K562 (cell line): ENCODE measurements at places on chromosomes 6 and 20.

DNA sequence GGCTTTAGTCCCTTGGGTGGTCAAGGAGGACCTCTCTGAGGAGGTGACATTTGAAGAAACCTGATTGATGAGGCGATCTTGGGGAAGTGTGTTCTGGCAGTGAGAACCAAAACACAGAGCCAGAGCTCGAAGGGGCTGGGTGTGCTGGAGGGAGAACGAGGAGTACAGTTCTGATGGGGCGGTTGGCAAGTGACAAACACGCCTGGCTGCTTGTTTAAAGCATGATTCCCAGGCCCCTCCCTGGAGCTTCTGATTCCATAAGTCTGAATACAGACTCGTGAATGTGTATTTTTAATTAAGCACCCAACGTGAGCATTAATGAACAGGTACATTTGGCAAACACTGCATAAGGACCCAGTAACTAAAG lies 886 bp upstream of the NFATC2 start:
- no peak for DNase-seq
- no peak overlapping the region for H3K4me3 ChIP-seq
- no peak overlapping the region for H3K27ac ChIP-seq
- H3K4me1 ChIP-seq, result peaks cover 26% of the 10 kb centered on the region
- peaks cover 12% of the 10 kb centered on the region for H3K36me3 ChIP-seq
- peaks cover 15% of the 10 kb centered on the region for H3K27me3 ChIP-seq

DNA sequence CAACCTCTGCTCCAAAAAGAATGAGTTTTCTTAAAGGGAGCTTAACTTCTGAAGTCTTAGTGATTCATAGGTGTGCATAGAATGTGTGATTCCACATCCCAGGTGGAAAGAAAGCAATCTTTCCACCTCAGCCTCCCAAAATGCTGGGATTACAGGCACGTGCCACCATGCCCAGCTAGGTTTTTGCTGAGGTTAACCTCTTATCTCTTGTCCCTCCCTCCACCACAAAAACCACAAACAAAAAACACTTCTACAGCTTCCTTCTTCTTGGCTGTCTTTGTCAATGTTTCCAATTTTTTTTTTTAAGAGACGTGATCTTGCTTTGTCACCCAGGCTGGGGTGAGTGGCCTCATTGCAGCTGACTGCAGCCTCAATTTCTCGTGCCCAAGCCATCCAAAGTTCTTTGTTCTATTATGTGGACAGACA lies 8.1 kb upstream of the CSE1L start:
- no peak overlapping the region for H3K4me3 ChIP-seq
- H3K27ac ChIP-seq, result no peak overlapping the region
- H3K36me3 ChIP-seq, result peaks cover 21% of the 10 kb centered on the region
- DNase-seq, result no peak
- no peaks in the 10 kb centered on the region for H3K27me3 ChIP-seq

DNA sequence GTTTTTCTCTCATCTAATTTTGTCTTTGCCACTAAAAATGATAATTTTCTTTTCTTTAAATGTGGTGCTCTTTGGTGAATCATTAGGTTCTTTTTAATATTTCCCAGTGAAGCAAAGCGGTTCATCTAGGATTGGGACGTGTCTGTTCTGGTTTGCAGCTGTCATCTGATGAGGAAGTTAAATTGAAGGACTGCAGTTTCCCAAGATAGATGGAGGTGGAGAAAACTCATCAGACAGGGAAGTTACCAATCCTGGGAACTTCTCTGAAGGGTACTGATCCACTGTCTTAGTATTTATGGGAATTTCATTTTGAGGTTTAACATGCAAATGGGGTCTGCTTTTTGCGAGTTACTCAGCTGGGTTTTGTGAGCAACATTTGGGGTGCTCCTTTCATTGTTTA lies 2.4 kb upstream of the AARS2 start:
- peaks cover 17% of the 10 kb centered on the region for H3K36me3 ChIP-seq
- no peak for DNase-seq
- no peak overlapping the region for H3K27ac ChIP-seq
- H3K4me1 ChIP-seq, result peaks cover 6% of the 10 kb centered on the region; the same call in 1 of the 3 replicates
- peaks cover 33% of the 10 kb centered on the region for H3K27me3 ChIP-seq

GRCh38 chr6:79833264-79833963 lies 113.9 kb downstream of the ELOVL4 start:
- no peak overlapping the region for H3K4me3 ChIP-seq
- H3K27ac ChIP-seq, result no peak overlapping the region
- no peak for DNase-seq
- H3K36me3 ChIP-seq, result no peaks in the 10 kb centered on the region

GRCh38 chr20:11411765-11412164 lies 505.9 kb upstream of the BTBD3 start:
- H3K27ac ChIP-seq, result no peak overlapping the region
- no peak for DNase-seq
- no peaks in the 10 kb centered on the region for H3K36me3 ChIP-seq
- H3K27me3 ChIP-seq, result no peaks in the 10 kb centered on the region

- no peak for DNase-seq
- H3K4me1 ChIP-seq, result no peaks in the 10 kb centered on the region
- no peak overlapping the region for H3K4me3 ChIP-seq
- H3K36me3 ChIP-seq, result no peaks in the 10 kb centered on the region
- no peak overlapping the region for H3K27ac ChIP-seq
- H3K27me3 ChIP-seq, result no peaks in the 10 kb centered on the region
Observed at GRCh38 chr6:56235245-56235644, 12.1 kb downstream of the COL21A1 start.

DNA sequence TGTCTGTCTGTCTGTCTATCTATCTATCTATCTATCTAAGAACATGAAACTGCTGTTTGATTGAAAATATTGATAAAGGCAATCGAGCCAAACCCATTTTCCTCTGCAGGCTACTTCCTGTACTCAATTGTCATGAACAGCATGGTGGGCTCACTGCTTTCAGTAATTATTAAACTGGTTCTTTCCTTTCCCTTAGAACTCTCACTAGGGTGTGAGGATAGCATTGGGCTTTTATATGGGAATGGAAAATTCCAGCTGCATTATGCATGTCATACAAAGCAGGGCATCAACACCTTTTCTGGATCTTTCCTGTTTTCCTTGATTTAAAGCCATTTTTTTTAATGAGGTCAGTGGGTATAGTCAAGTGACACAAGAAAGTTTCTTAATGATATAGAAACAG lies 161.0 kb upstream of the SYNCRIP start:
- no peak overlapping the region for H3K27ac ChIP-seq
- no peak for DNase-seq
- no peaks in the 10 kb centered on the region for H3K36me3 ChIP-seq
- no peaks in the 10 kb centered on the region for H3K4me1 ChIP-seq

- H3K27ac ChIP-seq, result no peak overlapping the region
- no peaks in the 10 kb centered on the region for H3K36me3 ChIP-seq
Observed at GRCh38 chr20:56540415-56540814, 7.4 kb downstream of the FAM209B start.

DNA sequence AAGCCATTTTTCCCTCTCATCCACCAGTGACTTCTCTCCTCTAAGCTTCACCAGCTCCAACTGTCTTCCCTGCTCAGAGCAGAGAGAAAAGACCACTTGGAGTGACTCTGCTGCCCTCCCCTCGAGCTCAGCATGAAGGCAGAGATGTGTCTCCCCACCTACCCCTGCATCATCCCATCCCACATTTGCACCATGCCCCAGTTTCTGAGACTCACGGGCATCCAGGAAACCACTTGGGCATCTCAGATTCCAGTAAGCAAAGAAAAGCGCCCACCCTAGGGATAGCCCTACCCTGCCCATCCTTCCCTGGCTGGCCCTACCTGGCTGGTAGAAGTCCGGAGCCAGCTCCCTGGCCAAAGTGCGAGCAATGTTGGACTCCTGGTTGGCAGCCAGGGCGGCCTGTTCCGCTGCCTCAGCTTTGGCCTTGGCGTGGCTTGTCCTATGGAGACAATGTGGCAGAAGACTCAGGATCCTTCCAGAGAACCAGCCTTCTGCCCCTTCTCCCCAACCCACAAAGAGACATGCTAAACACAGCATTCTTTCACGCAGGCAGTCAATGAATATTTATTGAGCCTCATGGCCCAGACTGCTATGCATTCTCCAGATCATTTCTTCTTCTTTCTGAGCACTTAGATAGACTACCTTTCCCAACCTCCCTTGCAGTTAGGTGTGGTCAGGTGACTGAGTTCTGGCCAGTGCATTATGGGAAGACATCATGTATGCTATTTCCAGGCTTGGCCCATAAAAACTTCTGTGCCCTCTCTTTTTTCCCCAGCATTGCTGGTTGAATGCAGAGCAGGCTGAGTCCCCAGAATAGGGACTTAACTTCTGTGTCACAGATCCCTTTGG lies 68.6 kb downstream of the JPH2 start:
- H3K36me3 ChIP-seq, result no peaks in the 10 kb centered on the region
- no peak overlapping the region for H3K4me3 ChIP-seq
- peaks cover 22% of the 10 kb centered on the region for H3K27me3 ChIP-seq

- H3K27ac ChIP-seq, result no peak overlapping the region
- H3K36me3 ChIP-seq, result no peaks in the 10 kb centered on the region
- H3K4me1 ChIP-seq, result no peaks in the 10 kb centered on the region
- no peak for DNase-seq
Observed at GRCh38 chr6:24147511-24148153, 21.6 kb downstream of the NRSN1 start.

DNA sequence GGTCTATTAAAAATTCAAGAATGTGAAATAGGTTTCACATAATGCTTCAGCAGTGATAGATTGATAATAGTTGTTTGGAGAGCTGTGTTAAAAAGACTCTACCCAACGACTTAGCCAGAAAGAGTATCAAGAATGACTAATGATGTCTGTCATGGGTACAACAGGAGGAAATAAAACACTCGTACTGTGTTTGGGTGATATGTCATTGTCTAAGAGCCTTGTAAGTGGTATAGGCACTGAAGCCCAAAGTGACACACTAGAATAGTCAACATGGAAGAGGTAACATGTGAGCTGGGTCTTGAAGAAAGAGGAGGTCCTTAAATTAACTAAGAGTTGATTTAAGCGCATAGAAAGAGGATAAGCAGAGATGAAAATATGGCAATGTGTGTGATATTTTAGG lies 471.8 kb upstream of the MAN1A1 start:
- H3K27me3 ChIP-seq, result no peaks in the 10 kb centered on the region
- no peaks in the 10 kb centered on the region for H3K4me1 ChIP-seq
- no peak for DNase-seq
- no peak overlapping the region for H3K27ac ChIP-seq
- no peak overlapping the region for H3K4me3 ChIP-seq

DNA sequence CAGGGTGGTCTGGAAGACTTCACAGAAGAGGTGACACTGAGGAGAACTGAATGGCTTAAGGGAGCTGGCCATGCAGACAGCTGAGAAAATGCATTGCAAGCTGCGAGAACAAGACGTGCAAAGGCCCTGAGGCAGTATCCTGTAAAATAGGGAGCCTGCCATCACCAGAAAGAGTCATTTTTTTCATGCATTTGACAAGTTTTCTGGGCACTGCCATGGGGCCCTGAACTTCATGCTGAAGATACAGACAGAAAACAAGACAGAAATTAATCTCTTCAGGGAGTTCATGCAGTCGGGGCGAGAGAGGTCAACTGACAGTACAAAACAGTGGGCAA lies 28.9 kb upstream of the NFATC2 start:
- H3K36me3 ChIP-seq, result no peaks in the 10 kb centered on the region
- H3K27ac ChIP-seq, result no peak overlapping the region
- DNase-seq, result no peak
- no peaks in the 10 kb centered on the region for H3K27me3 ChIP-seq
- no peak overlapping the region for H3K4me3 ChIP-seq
- H3K4me1 ChIP-seq, result peaks cover 8% of the 10 kb centered on the region

DNA sequence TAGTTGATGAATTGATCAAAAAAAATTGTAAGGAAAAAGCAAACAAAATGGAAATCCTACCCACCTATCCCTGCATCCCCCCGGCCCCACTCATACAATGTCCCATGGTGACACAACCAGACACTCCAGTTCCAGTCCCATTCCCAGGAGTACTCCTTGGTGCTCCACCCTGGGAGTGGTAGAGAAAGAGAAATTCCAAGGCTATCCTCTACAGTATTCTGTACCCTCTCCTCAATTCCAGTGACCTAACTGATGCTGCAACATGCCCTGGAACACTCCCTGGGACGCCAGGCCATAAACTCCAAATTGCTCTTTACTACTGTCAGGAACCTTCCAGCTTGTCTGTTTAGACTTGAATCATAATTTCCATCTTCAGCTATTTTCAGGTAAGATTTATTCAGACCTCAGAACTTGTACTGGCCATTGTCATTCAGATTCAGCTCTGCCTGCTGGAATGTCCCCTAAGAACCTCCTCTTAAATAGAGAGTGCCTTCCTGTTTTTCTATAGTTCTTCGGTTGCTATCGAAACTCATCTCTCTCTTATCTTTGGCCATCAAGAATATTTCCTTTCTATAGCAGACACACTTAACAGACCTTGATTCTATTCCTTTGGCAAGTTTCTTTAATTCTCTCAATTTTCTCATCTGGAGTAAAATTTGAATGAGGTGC lies 8.7 kb downstream of the GPX6 start:
- peaks cover 15% of the 10 kb centered on the region for H3K4me1 ChIP-seq
- H3K36me3 ChIP-seq, result no peaks in the 10 kb centered on the region
- DNase-seq, result no peak
- no peak overlapping the region for H3K27ac ChIP-seq

GRCh38 chr6:168434505-168434904 lies 6.5 kb upstream of the SMOC2 start:
- DNase-seq, result no peak
- H3K4me3 ChIP-seq, result no peak overlapping the region
- peaks cover 12% of the 10 kb centered on the region for H3K27me3 ChIP-seq
- H3K27ac ChIP-seq, result no peak overlapping the region
- H3K36me3 ChIP-seq, result no peaks in the 10 kb centered on the region

- H3K27ac ChIP-seq, result no peak overlapping the region
- no peaks in the 10 kb centered on the region for H3K36me3 ChIP-seq
- H3K27me3 ChIP-seq, result peaks cover 4% of the 10 kb centered on the region; the same call in 2 of the 3 replicates
- no peak for DNase-seq
Observed at GRCh38 chr20:10642856-10643559, 30.8 kb downstream of the JAG1 start.

GRCh38 chr6:129954749-129955431 lies 63.5 kb upstream of the L3MBTL3 start:
- no peaks in the 10 kb centered on the region for H3K36me3 ChIP-seq
- no peak overlapping the region for H3K4me3 ChIP-seq
- DNase-seq, result no peak
- H3K27me3 ChIP-seq, result no peaks in the 10 kb centered on the region; the same call in 2 of the 3 replicates
- peaks cover 4% of the 10 kb centered on the region; the same call in 1 of the 2 replicates for H3K4me1 ChIP-seq
- no peak overlapping the region for H3K27ac ChIP-seq

DNA sequence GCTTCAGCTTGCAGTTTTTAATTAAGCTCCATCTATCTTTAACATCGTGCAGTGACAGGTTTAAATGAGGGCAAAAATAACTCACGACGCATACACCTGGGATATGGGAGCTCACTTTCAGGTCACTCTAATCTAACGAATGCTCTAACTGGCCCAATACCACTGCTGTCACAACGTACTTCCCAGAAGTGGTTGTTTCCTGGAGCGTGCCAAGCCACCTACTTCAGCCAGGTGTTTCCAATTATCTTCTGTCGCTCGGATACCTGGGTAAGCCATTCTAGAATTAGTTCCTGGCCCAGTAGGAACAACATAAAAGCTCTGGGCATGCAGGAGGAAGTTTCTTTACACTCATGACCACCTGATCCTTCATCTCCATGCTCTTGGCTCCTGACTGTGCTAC lies 147.4 kb downstream of the FOXC1 start:
- H3K27ac ChIP-seq, result no peak overlapping the region
- DNase-seq, result no peak
- H3K4me3 ChIP-seq, result no peak overlapping the region
- H3K4me1 ChIP-seq, result no peaks in the 10 kb centered on the region
- H3K27me3 ChIP-seq, result peaks cover 18% of the 10 kb centered on the region
- no peaks in the 10 kb centered on the region for H3K36me3 ChIP-seq

GRCh38 chr6:138229072-138229471 lies 10.8 kb upstream of the PBOV1 start:
- H3K27me3 ChIP-seq, result peaks cover 3% of the 10 kb centered on the region; the same call in 1 of the 2 replicates
- no peaks in the 10 kb centered on the region for H3K36me3 ChIP-seq
- no peak overlapping the region for H3K27ac ChIP-seq
- no peak overlapping the region for H3K4me3 ChIP-seq

- no peak for DNase-seq
- H3K4me3 ChIP-seq, result no peak overlapping the region
- H3K27me3 ChIP-seq, result peaks cover 23% of the 10 kb centered on the region
Observed at GRCh38 chr6:150410399-150410798, 41.6 kb downstream of the IYD start.
